ENCODE measurements at places on chromosomes 2 and 18.

DNA sequence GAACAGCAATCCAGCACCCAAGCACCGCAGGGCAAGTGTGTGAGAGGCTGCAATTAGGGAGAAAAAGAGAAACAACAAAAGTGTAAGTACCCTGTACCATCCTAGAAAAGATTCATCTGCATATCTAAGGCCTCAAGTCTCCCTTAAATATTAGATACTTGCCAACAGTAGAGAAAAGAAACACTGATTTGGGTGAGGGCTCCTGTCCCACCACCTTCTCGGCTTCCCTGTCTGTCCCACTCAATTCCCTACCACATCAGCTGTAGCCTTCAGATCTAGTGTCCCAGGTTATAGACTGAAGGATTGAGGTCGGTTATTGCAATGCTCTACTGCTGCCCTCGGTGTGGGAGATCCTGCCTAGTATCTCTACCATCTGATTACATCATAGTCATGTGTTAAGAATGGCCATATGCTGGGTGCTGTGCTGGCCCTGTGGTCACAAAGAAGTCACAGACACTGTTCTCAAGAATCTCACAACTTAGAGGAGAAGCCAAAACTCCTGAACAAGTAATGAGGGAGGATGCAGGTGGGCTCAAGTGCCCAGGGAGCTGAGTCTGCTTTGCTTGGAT is 2.5 kb downstream of the RAX start:
- DNase-seq = no peak

- DNase-seq = no peak
Measured at GRCh38 chr18:57801761-57802212, 1.3 kb downstream of the ATP8B1 start.

- no peak for DNase-seq
Measured at GRCh38 chr2:232265329-232265728, 113.2 kb upstream of the ALPP start.

GRCh38 chr2:182522405-182522896 is 95.6 kb upstream of the PDE1A start:
- no peak for DNase-seq

DNA sequence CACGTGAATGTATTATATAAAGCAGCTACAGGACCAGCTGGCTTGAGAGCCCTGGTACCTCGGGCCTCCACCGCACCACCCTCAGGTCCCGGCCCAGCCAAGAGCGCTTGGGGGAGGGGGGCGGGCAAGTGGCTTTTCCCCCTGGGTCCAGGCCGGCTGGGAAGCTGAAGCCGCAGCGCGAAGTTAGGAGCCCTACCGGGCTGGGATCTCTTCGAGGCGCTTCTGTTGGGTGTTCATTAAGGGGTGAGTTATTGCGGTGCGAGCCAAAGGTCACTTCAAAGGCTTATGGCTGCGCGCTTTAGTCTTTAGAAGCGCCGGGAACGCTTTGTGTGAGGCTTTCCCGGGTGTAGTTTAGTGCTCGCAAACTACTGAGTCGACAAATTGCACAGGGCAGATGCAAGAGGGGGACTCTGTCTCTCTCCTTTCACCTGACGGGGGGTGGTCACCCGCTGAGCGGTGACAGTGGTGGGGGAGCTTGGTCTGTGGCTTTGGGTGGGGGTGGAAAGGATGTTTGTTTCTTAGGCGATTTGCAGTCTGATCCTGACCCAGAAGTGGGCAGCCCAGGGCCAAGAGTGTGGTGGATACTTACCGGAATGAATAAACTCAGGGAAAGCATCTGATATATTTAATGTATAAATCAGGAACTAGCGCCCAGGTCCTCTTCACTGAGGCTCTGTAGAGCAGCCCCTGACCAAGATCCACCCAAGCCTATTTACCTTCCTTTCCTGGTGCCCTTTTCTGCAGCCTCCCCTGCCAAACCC is 6.0 kb downstream of the HOXD3 start:
- DNase-seq = no peak
